Fibroblast of the aortic adventitia (primary cell): ENCODE measurements at places on chromosomes 5 and 9.

DNA sequence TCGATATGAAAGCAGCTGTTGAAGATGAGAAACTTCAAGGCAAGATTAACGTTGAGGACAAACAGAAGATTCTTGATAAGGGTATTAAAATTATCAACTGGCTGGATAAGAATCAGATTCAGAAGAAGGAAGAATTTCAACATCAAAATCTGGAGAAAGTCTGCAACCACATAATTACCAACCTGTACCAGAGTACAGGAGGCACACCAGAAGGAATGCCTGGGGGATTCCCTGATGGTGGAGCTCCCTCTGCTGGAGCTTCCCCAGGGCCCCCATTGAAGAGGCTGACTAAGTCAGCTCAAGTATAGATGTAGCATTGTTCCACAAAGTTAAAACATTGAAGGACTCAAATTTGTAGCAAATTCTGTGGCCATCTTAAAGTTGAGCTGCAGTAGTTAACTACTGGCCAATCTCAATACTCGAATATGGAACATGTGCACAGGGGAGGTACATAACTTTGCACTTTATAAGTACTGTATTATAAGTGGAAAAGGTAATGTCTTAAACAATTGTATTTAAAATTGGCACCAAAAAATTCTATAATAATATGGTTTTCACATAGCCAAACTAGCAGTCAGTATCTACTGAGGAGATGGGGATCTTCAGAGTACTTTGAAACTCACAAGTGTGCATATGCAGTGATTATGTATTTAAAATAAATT, 237.5 kb downstream of the CHSY3 start:
- peak; percentile 55 for DNase-seq

DNA sequence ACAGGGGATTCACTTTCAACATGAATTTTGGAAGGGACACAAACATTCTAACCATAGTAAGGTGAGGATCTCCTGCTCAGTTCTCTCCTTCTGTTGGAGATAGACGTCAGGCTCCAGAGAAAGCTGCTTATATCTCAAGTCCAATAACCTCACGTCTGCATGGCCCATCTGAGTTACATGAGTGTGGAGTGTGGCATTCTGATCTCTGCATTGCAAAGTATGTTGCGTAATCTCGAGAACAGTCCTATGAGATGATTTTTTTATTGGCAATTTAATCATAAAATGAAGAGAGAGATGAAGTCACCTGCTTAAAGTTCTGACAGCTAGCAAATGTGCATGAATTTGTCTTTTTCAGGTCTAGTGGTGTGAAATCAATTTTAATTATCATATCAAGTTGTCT, 118.8 kb downstream of the SLC12A2 start:
- no peak for DNase-seq

DNA sequence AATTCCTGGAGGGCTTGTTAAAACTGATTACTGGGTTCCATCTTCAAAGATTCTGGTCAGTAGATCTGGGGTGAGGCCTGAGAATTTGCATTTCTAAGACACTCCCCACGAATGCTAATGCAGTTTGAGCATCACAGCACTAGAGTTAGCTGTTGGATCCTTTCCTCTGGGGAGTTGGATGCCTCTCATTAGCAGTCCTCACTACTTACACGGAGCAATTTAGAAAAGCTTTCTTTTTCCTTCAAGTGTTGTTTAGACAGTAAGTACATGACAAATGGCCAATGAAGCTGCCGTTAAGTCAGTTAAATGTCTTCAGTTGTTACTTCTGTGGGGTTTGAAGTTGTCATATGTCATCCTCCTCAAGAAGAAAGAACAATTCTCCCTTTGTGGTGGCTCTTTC, 74.9 kb upstream of the HMHB1 start:
- DNase-seq = no peak

DNA sequence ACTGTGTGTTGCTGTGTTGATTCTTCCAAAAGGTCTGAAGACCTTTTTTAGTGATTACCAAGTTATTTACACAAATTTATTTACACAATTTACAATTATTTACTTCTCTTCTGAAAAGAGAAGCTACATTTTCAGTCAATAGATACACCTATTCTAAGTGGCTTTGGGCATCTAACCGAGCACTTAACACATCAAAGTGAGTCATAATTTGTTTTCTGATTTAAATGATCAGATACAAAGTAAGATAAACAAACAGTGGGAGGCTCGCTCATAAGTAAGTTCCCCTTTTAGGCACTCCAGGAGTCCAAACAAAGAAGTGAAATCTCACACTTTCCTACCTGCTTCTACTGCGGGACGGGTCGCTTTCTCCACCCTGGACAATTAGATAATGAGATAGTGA, 90.2 kb downstream of the APBA1 start:
- no peak for DNase-seq
